ENCODE measurements at places on chromosomes 1 and 21.

GRCh38 chr1:118202076-118202608, 17.1 kb upstream of the SPAG17 start:
- DNase-seq, result no peak

GRCh38 chr1:222375701-222376100, 172.2 kb downstream of the HHIPL2 start:
- DNase-seq, result no peak

GRCh38 chr1:205934788-205935187, 8.5 kb downstream of the SLC26A9 start:
- DNase-seq, result no peak

GRCh38 chr1:1403653-1404052, 3.4 kb downstream of the MRPL20 start:
- DNase-seq, result no peak

GRCh38 chr21:40422896-40423635, 423.9 kb downstream of the DSCAM start:
- DNase-seq, result no peak

DNA sequence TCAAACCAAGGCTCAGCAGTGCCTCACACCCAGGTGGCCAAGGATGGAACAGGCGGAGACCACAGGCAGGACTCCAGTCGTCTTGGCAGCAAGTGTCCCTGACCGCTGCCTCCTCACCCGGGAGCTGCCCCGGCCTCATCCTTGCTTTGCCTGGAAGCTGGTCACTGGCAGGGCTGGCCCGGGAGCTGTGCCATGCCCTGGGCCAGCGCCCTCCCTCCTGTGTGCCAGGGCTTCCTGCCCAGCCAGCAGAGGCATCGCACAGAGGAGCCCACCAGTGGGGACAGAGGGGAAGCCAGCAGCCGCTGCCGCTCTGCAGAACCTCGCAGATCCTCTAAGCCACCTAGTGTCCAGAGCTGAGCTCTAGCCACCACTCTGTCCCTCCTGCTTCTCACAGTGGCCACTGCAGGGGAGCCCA, 7.8 kb downstream of the CASZ1 start:
- peak; percentile 70 for DNase-seq

GRCh38 chr1:157985473-157985872, 8.0 kb upstream of the KIRREL1 start:
- no peak for DNase-seq

Data from heart right ventricle (tissue), 16 donors.